Glomerular endothelial cell (primary cell): ENCODE measurements at places on chromosomes 2 and 18. TPM values are rescaled to one million over a fixed set of nuclear protein-coding genes. Genes with fewer than 3 reads are reported as not detected.

Gene ACTG2
- total RNA-seq: 1.6 TPM in 1 of 2 replicates, not detected in the other

Gene ADAM23
- 5.8 and 9.9 TPM in 2 replicates for total RNA-seq

Gene COLEC11
- 0.29 TPM in 1 of 2 replicates, not detected in the other for total RNA-seq

Gene HMSD
- 0.41 TPM in 1 of 2 replicates, not detected in the other for total RNA-seq

Gene CCBE1
- total RNA-seq: 9.0 and 9.5 TPM in 2 replicates

Gene CD207
- total RNA-seq: not detected in 2 replicates

DNA sequence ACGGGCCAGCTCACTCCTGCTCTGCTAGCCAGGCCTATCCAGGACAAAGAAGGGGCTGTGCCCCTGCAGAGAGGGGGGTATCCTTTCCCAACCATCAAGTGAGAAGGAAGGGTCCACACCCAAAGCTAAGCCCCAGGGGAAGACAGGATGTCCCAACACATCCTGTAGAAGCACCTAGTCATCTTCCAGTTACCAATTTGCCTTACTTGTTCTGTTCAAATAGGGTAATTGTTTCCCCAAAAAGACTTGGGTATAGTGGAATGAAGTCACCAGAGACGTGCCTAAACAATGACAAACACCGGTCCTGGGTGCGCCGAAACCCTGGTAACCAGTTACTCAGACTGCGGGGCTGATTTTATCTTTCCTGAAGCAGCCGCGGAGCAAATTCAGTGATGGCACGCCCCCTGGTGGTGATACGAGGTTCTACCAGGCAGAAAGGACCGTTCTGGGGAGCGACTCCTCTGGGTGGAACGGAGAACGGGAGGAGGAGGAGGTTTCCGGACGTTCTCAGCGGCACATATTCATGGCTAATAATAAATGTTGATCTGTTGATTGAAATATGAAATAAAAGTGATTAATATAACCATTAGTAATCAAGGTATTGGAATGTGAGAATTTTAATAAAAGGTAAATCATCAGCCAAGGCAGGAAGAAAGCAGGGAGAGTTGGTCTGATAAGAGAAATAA, 109.3 kb upstream of the STON1 start:
- DNase-seq: peak; percentile 62

DNA sequence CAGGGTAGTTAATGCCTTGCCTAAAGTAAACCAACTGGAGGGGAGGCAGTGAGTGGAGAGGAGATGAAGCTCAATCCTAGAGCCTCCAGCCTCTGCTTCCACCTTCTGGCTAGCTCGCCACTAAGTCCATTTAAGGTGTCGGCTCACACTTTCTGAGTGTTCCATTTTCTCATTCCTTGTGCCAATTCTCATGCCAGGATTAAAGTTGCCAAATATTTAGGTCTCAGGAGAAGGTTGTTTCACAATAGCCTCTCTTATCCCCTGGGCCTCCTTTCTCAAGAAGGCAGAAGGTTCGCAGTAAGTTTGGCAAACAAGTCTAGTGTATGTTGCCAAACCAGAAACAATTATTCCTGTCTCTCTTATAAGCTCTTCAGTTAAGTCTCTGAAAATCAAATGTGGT, 57.2 kb downstream of the TACR1 start:
- DNase-seq: no peak

- no peak for DNase-seq
Observed at GRCh38 chr2:118048401-118048800, 34.5 kb upstream of the CCDC93 start.

- no peak for DNase-seq
Observed at GRCh38 chr2:217853301-217853881, 149.4 kb downstream of the TNS1 start.

- DNase-seq: no peak
Observed at GRCh38 chr2:179253226-179253625, 11.4 kb downstream of the SESTD1 start.

GRCh38 chr2:236576087-236576486, 6.5 kb downstream of the ACKR3 start:
- DNase-seq: no peak

DNA sequence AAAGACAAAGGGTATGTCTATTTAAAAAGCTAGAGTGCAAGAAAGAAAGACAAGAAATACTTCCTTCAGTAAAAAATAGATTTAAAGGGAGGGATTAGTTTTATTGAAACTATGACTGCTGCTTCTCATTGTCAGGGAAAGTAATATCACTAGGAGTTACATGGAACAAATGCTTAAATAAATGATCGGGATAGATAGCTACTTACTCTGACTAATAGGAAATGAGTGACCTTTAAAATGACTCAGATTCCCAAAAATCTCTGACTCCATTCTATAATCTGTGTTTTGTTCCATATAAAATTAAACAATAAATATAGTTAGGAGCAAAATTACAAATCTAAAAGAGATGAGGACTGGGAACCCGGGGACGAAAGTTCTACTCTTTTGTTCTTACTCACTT, 669.3 kb downstream of the NR4A2 start:
- DNase-seq: no peak
